Activated T-cell treated with anti-CD3 and anti-CD28 coated beads for 48 hours (primary cell): ENCODE measurements at places on chromosomes 7 and 10.
A peak's percentile ranks its signal among the peaks of the same experiment; 100 is the strongest.

GRCh38 chr7:100130608-100131453, 4.1 kb downstream of the MBLAC1 start:
- DNase-seq: peak; percentile 74

DNA sequence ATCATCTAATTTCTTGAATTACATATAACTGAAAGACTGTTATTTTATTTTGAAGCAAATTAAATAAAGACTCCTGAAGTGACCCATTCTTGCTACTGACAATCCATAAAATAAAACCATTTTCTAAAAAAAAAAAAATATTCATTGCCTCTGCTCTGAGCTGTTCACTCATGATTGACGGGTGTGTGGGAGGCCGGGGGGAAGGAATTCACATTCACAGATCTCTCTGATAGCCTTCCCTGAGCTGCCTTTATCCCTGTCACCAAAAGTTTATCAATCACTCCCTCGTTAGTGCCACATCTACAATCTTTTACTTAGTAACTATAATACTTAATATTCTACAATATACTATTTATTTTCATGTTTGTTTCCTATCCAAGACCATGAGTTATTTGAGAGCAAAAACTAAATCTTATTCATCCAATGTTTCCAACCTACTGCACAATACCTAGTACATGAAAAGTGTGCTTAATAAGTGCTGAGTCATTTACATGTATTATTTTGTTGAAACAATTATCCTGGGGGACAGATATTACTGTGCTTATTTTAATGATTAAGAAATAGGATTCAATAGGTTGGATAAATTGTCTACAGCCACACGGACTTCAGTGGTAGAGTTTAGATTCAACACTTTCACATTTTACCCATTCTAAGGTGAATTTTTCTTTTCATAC, 618.7 kb downstream of the PHTF2 start:
- no peak for DNase-seq

DNA sequence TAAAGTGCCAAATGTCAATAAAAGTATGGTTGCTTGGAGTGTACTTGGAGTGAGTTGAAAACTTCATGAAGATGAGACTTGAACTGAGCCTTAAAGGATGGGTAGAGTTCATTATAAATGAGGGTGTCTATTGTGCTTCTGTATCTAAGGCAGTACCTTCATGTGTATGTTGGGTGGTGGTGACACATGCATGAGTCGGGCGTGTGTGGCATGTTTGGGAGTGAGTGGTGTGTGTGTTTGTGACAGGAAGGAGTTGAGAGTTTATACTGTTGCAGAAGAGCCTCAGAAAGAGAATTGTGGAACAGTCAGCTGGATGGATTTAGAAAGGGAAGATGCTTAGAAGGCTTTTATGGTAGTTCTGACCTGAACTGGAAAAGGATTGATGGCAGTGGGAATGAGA, 6.0 kb upstream of the ZRANB1 start:
- peak; percentile 24 for DNase-seq

DNA sequence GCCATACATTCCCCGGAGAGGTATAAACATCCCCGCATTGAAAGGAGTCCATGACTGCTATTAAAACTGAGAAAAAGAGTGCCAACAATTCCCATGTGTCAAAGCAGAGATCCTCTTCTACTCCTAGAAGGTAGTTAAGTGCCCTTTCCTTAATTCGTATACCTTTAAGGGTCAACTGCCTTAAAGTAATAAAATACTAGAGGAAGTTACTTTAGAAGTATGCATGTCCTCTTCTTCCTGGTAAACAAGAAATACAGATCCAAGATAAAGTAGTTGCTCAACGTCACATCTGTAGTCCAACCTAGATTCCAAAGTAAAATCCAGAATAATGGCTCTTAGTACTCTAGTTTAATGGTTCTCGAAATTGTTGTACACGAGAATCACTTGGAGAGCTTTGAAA, 1.5 kb upstream of the TSPAN12 start:
- no peak for DNase-seq

- DNase-seq: no peak
Observed at GRCh38 chr10:72736176-72736827, 44.4 kb downstream of the MCU start.

DNA sequence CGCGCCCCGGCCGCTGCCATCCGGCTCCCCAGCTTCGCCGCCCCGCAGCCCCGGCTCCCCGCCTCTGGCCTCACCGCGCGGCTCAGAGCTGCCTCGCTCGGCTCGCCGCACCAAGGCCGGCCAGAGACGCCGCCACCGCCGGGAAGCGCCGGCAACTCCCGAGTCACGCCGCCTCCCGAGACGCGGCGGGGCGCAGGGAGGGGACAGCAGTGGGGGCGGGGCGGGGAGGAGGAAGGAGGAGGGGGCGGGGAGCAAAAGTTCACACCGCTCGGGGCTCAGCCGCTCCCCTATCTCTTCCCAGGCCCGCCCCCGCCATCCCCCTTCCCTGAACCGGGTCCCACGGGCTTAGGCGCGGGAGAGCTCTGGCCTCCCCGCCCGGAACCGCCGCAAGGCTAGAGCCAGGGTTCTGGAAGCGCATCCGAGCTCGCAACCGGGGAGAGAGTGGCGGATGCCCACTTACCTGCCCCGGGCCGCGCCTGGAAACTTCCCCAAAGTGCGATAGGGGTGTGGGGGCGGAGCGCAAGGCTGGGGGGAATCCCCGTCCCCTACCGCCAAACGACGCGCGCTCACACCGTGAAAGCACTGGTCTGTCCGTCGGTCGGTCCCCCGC, 1.0 kb downstream of the CHST15 start:
- DNase-seq: peak; percentile 24

GRCh38 chr10:44102726-44103255, 282.1 kb downstream of the CXCL12 start:
- no peak for DNase-seq

DNA sequence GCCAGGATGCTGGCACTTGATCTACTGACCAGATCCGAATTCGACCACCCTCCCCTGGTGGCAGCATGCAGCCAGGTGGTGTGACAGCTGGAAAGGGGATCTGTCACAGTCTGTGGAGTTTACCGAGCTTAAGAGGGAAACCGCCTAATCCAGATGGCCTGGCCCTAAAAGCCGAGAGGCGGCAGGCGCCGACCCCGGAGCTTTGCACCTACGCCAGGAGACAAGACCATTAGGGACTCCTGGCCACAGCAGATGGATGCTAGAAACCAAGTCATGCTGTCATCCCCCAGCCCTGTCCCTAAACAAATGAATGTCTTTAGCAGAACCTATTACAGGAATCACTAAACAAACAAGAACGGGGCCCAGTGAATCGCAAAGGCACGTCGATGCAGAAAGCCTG, 27.7 kb downstream of the RCC1L start:
- no peak for DNase-seq

DNA sequence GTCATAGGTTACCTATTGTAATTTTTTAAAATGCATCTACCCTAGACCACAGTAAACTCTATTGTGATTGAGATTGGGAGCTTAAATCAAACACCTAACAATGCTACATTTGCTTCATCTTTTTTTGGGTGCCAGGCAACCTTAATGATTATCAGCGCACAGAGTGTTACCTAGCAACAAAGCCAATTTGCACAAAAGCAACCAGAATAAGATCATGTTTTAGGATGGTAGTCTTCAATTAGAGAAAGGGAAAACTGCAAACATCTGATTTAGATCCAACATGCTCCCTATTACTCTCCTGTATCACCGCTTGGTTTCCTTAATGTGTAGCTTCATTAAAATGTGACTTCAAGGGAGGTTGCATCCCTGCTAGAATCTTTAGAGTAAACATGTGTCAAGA, 226.9 kb downstream of the ABCA13 start:
- no peak for DNase-seq

DNA sequence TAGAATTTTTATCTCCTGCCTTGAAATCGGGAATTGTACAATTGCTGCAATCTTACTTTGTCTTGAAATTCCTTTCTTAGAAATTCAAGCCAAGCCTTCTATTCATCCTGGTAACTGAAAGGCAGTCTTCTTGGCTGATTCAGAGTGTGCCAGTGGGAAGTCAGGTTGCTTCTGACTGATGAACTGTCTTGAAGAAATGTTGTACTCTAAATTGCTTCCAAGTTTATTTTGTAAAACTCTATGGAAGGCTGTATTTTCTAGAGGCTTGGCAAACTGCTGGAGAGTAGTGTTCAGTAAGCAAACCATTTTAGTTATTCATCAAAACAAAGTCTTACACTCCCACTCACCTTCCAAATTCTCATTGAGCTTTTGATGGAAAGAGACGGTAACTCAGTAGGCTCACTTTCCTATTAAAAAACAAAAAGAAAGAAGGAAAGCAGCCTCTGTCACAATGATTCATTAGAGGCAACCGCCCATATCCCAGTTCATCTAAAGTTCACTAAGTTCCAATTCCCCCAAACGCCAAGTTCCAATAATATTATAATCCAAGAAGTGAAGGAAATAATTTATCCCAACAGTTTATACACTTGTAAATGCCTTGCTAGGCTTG, 187.9 kb upstream of the MALRD1 start:
- DNase-seq: no peak

DNA sequence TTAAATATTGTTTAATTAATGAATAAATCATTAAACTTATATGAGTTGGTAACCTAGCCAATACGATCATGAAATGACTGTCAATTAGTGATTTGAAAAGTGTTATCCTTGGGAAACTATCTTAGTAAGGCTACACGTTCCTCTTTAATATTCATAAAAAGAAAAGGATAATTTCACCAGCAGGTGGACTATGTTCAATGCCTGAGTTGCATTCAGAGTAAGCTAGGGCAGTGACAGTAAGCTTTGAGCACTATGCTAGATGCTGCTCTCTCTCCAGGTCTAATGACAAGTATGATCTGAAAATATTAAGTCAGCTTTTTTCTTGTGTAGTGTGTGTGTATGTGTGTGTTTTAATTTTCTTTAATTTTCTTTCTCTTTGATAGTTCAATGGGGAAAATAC, 486.3 kb upstream of the PCDH15 start:
- DNase-seq: no peak

DNA sequence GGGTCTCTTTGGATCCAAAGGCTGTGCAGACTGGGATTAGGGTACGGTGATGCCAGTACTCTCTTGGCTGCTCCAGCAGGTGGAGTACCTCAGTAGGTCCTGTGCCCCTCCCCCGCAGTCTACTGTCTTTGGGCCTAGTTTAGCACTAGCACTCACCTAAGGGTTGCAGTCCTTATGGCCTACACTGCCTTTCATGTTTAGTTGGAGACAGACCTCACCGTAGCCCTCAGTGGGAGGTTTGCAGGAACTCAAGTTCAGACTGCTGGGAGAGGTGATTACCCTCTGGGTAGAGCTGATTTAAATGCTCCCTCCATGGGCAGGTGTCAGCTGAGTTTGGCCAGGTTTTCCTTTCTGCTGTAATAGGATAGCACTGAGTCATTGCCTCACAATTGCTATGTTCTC, 210.8 kb upstream of the TMEM196 start:
- no peak for DNase-seq

GRCh38 chr7:69596723-69597277, 1.5 kb upstream of the AUTS2 start:
- DNase-seq: no peak

GRCh38 chr7:64581926-64582894, 19.3 kb upstream of the ZNF680 start:
- DNase-seq: no peak

GRCh38 chr7:105454921-105455320, 66.2 kb upstream of the SRPK2 start:
- no peak for DNase-seq

DNA sequence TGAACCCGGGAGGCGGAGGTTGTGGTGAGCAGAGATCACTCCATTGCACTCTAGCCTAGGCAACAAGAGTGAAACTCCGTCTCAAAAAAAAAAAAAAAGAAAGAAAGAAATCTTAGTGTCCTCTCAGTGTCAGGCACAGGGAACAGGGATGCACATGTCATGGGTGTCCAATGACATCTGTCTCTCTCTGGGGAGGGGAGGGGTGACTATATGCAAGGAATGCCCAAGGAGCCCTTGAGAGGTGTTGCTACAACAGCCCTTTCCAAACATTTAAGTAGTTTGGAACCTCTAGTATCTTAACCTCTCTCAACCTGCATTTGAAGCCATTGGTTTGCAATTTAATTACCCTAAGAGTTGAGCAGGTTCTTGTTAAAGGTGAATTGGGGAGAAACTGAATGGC, 28.9 kb downstream of the PDLIM1 start:
- DNase-seq: no peak

DNA sequence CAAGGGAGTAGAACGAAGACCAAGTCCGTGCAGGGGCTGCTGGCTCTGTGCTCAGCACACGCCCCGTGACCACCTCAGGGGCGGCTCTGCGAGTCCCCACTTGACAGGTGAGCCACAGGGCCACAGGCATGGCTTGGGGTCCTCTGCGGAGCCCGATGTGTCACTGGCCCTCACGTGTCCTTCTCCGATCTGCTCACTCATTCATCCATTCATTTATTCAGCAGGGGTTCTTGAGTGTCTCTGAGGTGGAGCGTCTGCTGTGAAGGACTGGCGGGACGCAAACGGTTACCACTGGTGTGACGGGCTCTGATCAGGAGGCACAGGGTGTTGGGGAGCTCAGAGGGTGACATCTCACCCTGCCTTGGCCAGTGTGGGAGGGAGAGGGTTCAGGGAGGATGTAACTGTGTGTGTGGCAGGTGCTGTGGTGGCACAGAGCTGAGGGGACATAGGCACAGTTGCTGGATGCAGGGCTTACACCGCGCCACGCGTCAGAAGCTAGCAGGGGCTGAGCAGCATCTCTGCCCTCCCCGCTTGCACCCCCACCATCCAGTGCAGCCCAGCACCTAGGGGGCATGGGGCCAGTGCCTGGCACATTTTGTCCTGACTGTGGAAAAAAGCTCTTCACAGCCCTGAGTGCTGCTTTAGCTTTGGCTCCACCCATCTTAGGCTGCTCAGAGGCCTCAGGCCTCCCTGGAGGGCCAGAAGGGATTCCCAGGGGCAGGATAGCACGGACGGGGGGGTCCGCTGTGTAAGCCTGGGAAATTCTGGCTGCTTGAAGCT, 116.8 kb downstream of the LHPP start:
- no peak for DNase-seq

GRCh38 chr10:78852466-78853240, 216.1 kb upstream of the ZMIZ1 start:
- DNase-seq: no peak

GRCh38 chr10:77526868-77527617, 110.6 kb downstream of the KCNMA1 start:
- no peak for DNase-seq

- DNase-seq: no peak
Observed at GRCh38 chr7:155336812-155337602, 39.3 kb downstream of the INSIG1 start.

GRCh38 chr7:2282185-2282751, 32.0 kb downstream of the SNX8 start:
- no peak for DNase-seq

DNA sequence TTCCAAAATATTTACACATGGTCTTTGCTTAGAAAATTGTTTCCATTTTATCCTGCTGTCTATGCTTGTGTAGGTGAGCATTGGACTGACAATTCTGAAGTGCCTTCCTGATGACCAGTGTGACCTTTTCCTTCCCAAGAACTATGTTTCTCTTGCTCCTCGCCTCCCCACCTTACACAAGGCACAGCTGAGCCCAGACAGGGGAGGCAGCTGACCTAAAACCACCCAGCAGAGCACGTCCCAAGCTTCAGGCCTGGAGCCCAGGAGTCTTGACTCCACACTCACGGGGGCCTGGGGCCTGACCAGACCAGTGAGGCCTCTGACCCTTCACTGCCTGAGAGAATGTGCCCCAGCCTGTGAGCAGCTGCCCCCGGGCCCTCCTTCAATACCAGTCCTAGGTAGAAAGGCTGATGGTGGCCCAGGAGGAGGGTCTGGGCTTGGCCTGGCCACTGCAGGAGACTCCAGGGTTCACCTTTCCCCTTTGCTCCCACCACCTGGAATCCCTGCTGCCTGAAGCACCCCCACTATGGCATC, 7.0 kb downstream of the CALML5 start:
- no peak for DNase-seq

- DNase-seq: no peak
Observed at GRCh38 chr10:93220296-93221170, 146.8 kb downstream of the CYP26A1 start.

GRCh38 chr10:36886303-36886891, 239.0 kb upstream of the ANKRD30A start:
- no peak for DNase-seq
